Spinal cord (tissue), 10 donors: ENCODE measurements at places on chromosomes 16 and 17.

DNA sequence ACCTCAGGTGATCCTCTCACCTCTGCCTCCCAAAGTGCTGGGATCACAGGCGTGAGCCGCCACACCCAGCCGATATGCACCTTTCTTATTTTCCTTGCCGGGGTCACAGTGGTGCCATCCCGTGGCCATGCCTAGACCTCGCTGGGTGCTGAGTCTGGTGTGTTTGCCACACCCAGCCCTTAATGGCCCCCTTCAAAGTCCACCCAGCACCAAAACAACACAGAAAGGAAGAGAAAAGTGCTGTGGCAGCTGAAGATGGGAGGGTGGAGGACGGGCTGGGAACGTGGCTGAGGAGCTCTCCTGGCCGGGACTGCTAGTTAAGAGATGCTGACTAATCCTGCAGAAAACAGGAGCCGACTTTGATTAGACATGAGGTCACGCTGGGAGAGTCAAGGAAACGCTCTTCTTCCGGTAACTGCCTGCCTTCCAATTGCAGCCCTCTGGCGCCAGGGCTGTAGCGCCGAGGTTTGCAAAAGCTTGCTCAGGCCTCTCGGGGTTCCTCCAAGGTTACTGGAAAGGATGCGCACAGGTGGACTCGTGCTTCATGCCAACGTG lies 10.9 kb downstream of the SLC43A2 start:
- no peak for DNase-seq

DNA sequence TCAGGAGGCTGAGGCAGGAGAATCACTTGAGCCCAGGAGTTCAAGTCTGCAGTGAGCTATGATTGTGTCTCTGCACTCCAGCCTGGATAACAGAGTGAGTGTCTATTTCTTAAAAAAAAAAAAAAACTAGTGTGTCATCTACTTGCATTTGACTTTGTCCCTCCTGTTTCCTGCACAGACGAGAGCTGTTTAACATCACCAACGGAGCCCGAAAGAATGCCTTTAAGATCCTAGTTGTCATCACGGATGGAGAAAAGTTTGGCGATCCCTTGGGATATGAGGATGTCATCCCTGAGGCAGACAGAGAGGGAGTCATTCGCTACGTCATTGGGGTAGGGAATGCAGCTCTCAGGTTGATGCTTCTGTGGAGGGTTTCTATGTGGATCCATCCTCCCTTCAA lies 13.4 kb downstream of the ITGAM start:
- DNase-seq = no peak

DNA sequence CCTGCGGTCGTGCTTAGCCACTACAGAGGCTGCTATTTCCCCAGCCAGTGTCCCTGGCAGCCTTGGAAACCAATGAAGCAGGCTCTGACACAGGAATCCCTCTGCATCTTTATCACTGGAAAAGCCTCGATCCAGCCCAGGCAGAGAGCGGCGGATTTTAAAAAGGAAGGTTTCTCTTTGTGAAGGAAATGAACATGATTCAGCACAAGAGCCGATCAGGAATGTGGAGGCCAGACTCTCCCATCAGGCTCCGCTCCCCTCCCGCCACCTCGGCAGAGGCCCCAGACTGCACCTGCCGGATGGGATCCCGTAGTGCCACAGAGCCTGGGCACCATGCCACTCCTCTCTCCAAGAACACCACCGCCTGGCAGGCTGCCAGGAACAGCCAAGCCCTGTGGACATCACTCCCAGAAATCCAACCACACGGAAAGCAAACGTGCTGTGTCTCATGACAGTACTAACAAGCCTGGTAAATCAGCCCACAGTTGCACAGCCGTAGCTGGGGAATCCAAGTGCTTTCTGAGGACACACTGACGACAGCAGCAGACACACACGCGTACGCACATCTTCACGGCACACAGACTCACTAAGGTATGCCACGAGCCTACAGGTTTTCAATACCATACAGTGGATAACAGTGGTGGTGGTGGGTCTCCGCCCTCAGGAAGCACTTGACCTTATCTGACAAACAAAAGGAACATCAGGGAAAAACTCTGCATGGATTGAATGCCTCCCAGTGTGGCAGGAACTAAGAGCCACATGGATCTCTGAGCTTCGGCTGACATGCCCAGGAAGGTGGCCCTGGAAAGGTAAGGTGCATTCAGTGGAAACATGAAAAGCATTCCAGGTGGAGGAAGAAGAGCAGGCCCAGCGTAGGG lies 5.4 kb downstream of the LRRC75A start:
- DNase-seq = peak; percentile 92

DNA sequence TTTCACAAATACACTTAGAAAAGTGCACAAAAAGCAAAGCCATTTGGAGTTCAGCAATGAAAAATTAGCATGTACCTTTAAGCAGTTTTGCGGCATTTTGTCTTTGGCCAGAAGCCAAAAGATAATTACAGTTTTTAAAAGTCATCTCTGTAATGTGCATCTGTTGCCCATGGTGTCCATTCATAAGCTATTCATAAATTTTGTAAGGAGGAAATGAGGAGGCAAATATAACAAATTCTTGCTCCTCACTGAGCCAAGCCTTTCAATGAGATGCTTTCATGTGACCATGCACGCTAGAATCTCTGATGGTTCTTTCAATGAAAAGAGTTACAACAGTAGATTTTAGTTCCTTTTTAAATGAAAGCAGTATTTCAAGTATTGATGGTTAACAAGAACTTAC lies 247.1 kb upstream of the MON1B start:
- DNase-seq = no peak

DNA sequence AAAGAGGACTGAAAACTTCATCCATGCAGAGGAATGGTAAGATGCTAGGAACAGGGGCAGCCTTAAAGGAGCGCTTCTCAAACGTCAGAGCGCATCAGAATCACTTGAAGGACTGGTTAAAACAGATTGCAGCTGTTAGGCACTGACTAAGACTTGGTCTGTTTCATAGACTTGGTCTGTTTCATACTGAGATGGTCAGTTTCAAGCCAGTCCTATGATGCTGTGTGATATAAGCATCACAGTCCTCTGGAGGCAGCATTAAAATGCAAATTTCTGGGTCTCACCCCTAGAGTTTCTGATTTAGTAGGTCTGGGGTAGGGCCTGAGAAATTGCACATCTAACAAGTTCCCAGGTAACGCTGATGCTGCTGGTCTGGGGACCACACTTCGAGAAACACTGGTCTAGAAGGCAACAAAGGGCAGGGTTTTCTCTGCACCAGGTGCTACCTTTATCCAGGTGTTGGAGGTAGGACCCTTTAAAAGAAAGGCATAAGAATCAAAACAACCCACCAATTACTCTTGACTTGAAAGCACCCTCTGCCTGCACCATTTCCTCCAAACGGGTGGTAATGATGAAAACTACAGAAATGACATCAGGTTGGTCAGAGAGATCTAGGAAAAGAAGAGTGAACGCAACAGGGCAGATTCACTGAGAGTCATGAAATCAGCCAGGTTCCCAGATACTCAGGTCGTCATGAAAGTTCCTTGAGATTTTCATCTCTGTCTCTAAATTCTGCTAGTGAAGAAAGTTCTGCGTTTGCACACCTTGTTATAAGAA lies 95.0 kb upstream of the RCVRN start:
- no peak for DNase-seq

GRCh38 chr16:68951991-68952877 lies 108.9 kb downstream of the TANGO6 start:
- DNase-seq = no peak

- DNase-seq = no peak
Measured at GRCh38 chr17:80861418-80861815, 130.2 kb upstream of the CHMP6 start.

DNA sequence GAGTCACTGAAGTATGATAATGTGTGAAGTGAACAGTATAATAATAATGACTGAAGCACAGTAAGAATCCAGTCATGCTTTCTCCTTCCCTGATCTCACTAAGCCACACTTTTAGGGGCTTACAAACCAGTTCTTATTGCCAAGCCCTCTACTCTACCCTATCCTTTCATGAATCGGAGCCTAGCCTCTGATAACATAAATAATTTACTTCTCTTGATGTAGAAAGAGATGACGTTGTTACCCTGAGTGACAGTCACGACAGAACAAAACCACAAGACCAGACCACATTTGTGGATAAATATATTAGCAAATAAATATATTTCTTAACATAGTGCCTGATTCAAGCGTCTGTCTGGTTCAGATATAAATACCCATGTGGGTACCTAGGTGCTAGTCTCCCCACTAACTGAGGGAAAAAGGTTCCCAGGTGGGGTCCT lies 1.4 kb upstream of the SUPT4H1 start:
- no peak for DNase-seq

GRCh38 chr17:7997186-7997585 lies 5.2 kb upstream of the GUCY2D start:
- DNase-seq = no peak

DNA sequence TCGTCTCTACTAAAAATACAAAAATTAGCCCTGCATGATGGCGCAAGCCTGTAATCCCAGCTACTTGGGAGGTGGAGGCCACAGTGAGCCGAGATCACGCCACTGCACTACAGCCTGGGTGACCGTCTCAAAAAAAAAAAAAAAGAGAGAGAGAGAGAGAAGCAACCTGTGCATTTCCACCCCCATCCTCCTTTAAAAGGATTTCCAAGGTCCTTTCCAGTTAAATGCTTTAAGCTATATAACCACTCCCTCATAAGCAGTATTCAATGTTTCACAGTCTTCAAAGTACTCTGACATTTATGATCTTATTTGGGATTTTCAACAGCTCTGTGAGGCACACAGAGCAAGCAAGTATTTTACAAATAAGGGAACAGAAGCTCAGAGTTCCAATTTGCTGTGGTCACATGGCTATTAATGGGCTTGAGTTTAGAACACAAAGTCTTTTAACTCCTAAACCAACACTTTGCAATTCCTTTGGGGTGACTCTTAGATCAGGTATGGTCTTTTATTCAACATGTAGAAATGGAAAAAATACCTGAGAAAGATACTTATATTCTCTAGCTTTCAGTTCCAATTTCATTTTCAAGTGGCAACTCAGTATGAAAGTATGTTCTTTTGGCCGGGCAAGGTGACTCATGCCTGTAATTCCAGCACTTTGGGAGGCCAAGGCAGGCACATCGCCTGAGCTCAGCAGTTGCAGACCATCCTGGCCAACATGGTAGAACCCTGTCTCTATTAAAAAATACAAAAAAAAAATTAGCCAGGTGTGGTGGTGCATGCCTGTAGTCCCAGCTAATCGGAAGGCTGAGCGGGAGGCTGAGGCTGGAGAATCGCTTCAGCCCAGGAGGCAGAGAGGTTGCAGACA lies 31.3 kb downstream of the SPOP start:
- no peak for DNase-seq

DNA sequence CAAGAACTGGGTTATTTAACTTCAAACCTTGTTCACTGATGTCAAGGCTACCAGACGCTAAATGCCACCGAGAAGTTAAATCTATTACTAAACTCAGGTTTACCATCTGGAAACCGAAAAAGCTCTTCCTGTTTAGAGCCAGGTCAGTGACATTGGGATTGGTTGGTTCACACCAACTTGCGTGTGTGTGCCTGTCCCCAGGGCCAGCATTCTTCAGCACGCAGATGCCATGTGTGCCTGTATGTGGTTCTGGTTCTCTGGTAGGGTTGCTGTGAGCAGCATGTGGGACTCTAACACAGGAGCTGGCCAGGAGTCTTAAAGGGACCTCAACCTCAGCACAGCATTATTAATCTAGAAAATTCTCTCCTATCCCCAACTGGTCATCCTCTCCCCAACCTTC lies 18.1 kb upstream of the TBX2 start:
- no peak for DNase-seq

- DNase-seq = no peak
Measured at GRCh38 chr16:31472709-31473203, 804 bp downstream of the TGFB1I1 start.

DNA sequence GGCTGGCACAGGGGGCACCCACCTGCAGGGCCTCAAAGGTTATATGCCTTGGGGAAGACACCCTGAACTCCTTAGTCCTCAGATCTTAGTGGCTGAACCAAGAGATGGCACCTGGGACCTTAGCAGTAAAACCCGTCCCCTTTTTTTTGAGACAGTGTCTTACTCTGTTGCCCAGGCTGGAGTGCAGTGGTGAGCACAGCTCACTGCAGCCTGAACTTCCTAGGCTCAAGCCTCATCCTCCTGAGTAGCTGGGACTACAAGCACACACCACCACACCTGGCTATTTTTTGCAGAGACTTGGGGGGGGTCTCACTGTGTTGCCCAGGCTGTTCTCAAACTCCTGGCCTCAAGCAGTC lies 237.2 kb downstream of the MRTFB start:
- no peak for DNase-seq

GRCh38 chr16:88965411-88965810 lies 11.6 kb downstream of the CBFA2T3 start:
- DNase-seq = no peak

GRCh38 chr17:20008242-20009051 lies 712 bp upstream of the SPECC1 start:
- DNase-seq = no peak

- no peak for DNase-seq
Measured at GRCh38 chr17:78120971-78121800, 7.4 kb downstream of the TMC6 start.

- DNase-seq = peak; percentile 44
Measured at GRCh38 chr17:73954951-73955350, 248.5 kb upstream of the RPL38 start.

DNA sequence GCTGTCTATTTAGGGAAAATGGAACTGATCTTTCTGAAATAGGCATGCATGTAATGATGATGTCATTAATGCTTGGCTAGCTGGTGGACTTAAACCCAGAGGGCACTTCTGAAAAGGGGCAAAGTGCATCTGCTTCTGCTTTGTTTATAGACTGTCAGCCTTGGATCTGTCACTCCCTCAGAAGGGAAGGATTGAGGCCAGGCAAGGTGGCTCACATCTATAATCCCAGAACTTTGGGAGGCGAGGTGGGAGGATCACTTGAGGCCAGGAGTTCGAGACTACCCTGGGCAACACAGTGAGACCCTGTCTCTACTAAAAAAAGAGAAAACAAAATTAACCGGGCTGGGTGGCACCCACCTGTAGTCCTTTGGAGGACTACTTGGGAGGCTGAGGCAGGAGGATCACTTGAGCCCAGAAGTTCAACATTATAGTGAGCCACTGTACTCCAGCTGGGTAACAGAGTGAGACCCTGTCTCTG lies 185.5 kb downstream of the WWOX start:
- no peak for DNase-seq

DNA sequence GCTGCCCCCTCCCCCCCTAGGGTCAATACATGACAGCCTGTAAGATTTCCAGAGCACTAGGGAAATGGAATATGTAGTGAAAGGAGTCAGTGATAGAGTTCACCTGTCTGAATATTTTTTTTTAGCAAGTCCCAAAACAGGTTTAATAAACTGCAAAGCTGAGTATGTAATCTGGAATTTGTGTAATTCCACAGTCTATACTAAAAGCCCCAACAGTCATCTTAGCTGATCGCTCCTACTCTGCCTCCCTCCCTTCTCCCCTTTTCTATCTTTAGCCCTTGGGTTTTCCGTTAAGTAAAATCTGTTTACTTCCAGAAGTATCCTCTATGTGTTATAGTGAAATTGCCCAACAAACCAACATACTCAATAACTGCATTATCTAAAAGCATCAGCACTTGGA lies 3.5 kb downstream of the CDH13 start:
- DNase-seq = no peak

GRCh38 chr17:18076936-18077335 lies 10.8 kb upstream of the DRG2 start:
- DNase-seq = no peak

- DNase-seq = no peak
Measured at GRCh38 chr17:74779948-74780400, 3.8 kb upstream of the NAT9 start.
